ENCODE measurements at places on chromosomes 4 and X.
A peak's percentile ranks its signal among the peaks of the same experiment; 100 is the strongest.

GRCh38 chrX:40411340-40412111 lies 169.2 kb upstream of the ATP6AP2 start:
- DNase-seq: no peak

DNA sequence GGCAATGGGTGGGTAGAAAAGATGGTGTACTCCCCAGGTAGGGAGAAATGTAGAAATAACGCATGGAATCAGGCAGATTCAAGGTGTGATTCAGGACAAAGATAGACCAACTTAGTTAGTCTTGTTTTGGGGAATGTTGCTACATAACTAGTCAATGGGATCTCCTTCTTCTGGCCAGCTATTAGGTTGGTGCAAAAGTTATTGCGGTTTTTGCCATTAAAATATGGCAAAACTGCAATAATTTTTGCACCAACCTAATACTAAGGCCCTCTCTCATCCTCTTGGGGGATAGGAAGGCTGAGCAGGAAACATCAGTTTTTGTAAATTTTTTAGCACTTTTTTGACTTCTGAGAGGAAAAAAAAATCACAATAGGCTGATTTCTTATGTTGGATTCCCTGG lies 23.2 kb downstream of the CYBB start:
- no peak for DNase-seq

DNA sequence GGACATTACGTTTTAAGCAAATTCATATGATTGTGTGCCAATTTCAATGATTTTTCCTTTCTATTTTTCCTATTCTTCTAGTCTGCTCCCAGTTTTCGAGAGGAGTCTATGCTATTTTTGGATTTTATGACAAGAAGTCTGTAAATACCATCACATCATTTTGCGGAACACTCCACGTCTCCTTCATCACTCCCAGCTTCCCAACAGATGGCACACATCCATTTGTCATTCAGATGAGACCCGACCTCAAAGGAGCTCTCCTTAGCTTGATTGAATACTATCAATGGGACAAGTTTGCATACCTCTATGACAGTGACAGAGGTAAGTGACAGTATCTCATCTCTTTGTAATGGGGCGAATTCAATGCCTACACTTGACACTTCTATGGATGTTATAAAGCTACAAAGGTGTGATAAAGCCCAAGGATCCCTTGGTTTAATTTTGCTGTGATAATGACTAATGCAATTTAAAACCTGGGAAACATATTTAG lies 83.0 kb downstream of the GRIA2 start:
- DNase-seq: no peak

- no peak for DNase-seq
These were observed 131.9 kb downstream of the RTL3 start for GRCh38 chrX:78527263-78527662.

DNA sequence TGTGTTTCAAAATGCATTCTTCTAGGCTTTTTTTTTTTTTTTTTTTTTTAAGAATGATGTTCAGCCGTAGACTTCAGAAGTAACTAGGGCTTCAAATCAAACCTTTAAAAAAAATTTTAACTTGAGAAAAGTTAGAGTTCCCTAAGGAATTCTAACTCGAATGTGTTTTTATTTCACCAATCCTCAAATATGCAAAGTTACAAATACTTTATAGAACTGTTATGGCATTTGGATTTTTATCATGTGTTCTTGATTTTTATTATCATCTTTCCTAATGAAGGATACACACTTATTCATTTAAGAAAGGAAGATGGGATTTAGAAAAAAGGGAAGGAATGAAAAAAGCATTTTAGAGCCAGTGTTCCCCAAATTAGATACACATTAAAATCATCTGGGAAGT lies 200.6 kb upstream of the LDB2 start:
- DNase-seq: no peak

- no peak for DNase-seq
These were observed 1055.0 kb downstream of the RPA4 start for GRCh38 chrX:97938706-97939105.

DNA sequence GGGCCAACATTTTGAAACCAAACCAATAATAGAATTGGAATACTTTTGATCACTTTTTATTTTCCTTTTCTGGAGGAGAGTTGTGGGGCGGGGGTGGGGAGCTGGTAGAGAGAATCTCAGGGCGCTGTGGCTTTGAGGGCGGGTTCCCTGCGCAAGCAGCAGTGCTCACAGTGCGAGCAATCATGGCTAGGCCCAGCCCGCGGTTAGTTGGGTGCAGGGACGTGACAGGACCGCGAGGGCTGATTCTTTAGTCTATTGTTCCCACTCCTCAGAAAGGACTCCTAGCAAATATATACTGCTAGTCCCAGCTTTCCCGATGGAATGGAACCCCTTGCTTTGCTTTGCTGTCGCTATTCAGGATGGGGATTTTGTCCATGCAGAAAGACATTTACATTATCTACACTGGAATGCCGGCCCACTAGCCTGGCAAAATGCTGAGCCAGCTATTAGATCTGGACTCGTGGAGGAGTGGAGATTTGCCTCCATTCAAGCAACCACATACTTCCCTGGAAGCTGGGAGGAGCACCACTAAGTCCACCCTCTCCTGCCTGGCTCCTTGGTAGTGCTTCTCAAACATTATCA lies 23.9 kb upstream of the APLN start:
- no peak for DNase-seq

- DNase-seq: no peak
These were observed 3.1 kb upstream of the TASL start for GRCh38 chrX:30580641-30581040.

DNA sequence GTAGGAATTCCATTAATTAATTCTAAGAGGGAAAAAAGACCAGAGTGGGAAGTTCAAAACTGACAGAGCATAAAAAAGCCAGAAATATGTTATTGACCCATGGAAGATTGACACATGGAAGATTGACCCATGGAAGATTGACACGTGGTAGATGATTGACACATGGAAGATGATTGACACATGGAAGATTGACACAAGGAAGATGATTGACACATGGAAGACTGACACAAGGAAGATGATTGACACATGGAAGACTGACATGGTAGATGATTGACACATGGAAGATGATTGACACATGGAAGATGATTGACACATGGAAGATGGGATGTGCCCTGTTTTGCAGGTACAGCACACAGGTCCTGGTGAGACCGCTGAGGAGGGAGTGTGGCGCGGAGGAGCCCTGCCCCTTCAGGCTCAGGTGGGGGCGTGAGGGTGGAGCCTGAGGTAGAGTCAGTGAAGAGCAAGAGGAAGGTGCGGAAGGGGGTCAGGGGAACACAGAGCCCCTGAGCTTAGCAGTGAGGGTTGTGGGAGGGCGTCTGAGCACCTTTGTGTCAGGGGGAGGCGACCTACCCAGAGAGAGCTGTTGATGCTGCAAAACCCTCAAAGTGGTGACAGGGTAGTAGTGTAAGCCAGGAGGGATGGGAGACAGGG lies 15.8 kb upstream of the PDE6B start:
- DNase-seq: no peak

DNA sequence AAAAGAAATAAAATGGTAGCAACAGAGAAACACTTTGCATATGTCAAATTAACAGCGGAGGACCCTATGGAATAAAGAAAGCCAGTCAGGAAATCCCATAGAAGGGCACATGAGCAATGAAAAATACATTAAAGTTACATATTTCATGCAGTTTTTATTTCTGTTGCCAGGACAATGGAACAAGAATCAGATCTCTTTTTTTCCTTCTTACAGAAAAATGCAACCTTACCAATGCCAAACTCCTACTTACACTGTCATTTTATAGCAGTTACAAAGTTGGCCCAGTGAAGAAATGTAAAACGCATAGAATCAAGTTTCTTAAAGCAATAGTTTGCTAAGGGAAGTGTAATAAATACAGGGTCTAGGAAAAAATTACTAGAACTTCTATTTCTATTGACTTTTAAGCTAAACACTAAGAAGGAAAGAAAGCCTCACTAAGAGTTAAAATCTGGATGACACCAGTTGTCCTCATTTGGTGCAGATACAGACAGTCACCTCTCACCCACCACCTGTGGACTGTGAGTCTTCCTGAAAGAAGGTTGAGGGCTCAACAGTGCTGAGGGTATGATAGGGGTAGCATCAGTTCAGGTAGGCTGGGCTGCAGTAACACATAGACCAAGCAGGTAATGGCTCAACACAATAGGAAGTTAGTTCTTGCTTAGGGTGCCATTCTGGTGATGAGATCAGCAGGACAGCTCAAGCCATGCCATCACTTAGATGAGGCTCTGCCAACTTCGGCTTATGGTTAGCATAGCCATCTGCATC lies 224.6 kb downstream of the ANAPC10 start:
- no peak for DNase-seq

- DNase-seq: no peak
These were observed 767.3 kb downstream of the C4orf33 start for GRCh38 chr4:129863206-129863605.

DNA sequence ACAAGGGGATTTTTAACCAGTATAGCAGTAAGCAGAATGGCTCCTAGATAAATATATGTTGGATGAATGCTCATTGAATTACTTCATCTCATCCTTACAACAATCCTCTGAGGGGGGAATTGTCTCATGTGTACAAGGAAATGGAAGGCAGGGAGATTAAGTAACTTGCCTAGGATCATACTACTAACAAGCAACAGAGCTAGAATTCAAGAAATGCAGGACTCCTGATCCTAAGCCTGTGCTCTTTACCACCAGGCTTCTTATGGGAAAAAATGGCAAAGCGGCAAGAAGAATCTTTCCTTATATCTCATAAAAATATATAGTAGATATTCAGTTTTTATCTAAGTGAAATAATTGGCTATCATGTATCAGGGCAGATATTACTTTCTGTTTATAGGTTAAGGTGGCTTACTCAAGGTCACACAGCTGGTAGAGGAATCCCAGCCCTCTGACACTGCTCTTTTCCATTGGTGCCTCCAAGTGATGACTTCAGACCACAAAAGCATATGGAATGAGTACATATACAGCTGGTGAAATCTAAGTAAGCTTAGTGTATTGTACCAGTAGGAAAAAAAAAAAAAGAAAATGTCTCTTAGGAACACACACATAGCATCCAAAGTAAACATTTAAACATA lies 2.1 kb downstream of the ABHD18 start:
- no peak for DNase-seq

- no peak for DNase-seq
These were observed 21.9 kb downstream of the RASL11B start for GRCh38 chr4:52883707-52884669.

DNA sequence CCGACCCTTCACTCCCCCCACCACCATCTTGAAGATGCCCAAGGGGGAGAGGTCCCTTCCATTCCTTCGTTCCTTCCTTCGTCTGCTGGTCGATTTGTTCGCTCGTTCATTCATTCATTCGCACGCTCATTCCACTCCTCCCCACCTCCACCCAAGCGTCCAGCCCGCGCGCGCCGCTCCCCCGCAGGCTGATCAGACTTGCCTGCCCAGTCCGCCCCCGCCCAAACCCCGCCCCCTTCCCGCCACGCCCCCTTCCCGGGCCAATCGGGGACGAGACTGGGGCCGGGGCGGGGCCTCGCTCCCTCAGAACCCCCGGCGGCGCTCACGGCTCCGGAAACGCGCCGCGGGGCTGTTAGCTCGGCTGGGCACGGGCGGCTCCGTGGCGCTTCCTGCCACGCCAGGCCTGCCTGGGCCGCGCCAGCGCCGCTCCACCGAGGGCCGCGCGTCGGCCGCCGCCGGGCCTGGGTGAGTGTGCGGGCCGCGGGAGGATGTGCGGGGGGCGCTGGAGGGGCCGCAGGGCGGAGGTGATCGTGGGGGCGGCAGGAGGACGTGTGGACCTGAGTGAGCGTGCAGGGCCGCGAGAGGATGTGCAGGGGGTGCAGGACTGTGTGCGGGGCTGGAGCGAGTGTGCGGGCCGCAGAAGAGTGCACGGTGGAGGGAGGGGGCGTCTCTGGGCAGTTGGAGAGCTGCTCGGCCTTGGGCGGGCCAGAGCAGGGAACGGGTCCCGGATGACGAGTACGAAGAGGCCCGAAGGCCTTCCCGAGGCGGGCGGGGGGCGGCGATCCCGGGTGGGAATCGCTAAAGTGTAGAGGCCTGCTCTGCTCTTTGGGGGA lies at the start of gene ZNF275:
Gene ZNF275, plus strand, starts transcription at position 333 of the 833 bp plus-strand sequence. CDS start 2,527 bp downstream, outside the sequence.
- DNase-seq: peak; percentile 64

GRCh38 chr4:122045533-122045932 lies 93.7 kb upstream of the TRPC3 start:
- no peak for DNase-seq

DNA sequence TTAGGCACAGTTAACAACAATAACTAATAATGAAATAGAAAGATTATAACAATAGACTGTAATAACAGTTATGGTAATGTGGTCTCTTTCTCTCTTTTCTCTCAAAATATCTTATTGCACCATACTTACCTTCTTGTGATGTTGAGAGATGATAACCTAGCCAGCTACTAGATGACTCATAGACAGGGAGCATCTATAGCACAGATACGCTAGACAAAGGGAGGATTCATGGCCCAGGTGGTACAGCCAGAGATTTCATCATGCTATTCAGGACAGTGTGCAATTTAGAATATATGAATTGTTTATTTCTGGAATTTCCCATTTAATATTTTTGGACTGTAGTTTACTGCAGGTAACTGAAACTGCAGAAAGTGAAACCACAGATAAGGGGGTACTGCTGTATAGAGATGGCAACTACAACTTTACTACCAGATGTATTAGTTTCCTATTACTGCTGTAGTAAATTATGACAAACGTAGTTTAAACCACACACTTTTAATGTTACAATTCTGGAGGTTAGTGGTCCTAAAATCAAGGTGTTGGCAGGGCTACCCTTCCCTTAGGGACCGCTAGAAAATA lies 41.8 kb upstream of the MAGED1 start:
- no peak for DNase-seq

DNA sequence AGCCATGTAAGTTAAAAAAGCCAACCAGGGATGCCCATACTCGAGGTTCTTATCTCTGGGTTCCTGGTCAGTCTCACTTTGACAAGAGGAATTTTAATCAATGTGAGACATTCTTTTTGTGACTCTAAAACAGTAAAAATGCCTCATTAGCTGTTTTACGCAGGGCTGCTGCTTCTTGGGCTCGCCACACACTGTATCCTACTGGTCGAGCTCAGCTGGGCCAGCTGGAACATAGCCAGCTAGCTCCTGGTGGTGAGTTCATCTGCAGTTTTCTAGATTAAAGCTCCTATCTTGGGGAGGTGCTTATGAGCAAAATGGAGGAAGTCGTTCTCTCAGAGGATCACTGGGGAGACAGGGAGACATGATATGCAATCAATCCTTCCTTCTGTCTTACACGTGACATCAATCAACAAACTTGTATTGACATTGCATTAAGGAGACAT lies 55.9 kb upstream of the LEF1 start:
- no peak for DNase-seq

DNA sequence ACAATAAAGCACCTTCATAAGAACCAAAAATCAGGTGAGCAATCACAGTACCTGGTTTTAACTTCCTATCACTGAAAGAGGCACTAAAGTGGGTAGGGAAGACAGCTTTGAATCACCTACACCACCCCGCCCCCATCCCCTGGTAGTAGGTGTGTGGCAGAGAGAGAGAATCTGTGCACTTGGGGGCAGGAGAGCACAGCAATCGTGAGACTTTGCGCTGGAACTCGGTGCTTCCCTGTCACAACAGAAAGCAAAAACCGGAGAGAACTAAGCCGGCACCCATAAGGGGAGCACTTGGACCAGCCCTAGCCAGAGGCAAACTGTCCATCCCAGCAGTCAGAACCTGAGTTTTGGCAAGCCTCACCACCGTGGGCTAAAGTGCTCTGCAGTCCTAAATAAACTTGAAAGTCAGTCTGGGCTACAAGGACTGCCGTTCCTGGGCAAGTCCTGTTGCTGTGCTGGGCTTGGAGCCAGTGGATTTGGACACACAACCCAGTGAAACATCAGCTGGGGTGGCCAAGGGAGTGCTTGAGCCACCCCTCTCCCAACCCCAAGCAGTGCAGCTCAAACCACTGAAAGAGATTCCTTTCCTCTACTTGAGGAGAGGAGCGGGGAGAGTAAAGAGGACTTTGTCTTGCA lies 32.1 kb downstream of the NDUFB11 start:
- DNase-seq: no peak
